NCI-H2081 treated with DMSO at 0.1 percent for 48 hours (cell line): ENCODE measurements at places on chromosomes 3 and 15.

DNA sequence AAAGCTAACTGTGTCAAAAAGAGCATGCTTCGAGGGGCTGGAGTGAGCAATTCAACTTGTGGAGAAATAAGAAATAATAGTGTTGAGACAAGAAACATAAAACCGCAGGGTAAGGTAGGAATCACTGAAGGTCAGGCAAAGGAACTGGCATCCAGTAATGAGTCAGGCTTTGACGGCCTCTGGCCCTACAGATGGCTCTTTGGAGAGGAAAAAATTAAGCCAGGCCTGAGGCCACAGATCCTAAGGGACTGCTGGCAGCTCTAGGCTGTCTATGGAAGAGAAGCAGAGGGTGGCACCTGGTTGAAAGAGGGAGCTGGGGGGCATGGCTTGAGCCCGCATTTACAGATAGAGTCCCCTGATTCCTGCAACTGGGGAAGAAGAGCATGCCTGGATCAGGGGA is 28.6 kb upstream of the ZSCAN2 start:
- no peak for DNase-seq

DNA sequence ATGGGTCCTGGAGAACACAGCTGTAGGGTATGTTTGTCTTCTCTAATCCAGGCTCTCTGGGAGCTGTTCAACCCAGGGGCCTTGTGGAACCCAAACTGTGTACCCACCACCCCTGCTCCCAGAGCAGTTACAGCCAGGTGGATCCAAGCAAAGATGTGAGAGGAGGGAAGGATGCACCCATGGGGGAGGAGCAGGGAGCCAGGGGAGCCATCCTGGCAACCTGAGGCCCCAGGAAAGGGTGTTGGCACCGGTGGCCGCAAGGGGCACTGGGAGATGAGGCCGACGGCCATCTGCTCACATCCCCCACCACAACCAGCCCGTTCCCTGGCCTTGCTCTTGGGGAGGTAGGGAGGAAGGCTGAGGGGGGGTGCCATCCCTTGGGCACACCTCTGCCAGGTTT is 43.2 kb downstream of the CMTM6 start:
- DNase-seq, result no peak

DNA sequence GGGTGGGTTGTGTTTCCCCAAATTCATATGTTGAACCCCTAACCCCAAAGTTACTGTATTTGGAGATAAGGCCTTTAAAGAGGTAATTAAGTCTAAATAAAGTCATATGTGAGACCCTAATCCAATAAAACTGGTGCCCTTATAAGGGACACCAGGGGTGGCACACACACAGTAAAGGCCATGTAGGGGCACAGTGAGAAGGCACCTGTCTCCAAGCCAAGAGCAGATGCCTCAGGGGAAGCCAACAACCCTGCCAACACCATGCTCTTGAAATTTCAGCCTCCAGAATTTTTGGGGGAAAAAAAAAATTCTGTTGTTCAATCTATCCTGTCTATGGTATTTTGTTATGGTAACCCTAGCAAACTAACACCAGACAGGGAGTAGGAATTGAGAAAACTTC is 1.5 kb upstream of the GMNC start:
- no peak for DNase-seq

- DNase-seq, result no peak
These were observed 15.4 kb upstream of the ZNF774 start for GRCh38 chr15:90336705-90337141.

GRCh38 chr3:124761250-124761796 is 31.1 kb downstream of the UMPS start:
- DNase-seq, result peak; percentile 38

DNA sequence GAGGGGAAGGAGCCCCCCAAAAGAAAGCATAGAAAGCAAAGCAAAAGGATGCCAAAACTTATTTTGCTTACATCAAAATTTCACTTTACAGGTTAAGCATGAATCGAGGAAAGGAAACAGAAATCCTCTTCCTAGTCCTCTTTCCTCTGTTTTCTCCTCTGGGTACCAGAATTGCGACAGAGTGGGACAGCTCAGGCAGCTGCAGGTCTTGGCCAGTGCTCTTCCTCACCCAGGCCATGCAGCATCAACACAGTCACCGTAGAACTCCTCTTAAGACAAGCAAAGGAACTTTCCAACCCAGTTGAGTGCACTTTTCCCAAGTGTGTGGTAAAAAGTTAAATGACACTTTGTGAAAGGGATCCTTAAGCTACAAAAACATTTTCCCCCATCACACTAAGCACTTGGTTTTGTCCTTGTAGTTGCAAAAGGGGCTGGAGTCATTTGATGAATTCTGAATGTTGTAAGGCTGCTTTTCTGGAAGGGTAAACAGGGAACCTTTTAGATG is 45.9 kb upstream of the MEX3B start:
- no peak for DNase-seq

GRCh38 chr15:50100486-50100885 is 18.5 kb downstream of the ATP8B4 start:
- DNase-seq, result no peak

GRCh38 chr3:143216709-143217182 is 97.2 kb downstream of the CHST2 start:
- no peak for DNase-seq

DNA sequence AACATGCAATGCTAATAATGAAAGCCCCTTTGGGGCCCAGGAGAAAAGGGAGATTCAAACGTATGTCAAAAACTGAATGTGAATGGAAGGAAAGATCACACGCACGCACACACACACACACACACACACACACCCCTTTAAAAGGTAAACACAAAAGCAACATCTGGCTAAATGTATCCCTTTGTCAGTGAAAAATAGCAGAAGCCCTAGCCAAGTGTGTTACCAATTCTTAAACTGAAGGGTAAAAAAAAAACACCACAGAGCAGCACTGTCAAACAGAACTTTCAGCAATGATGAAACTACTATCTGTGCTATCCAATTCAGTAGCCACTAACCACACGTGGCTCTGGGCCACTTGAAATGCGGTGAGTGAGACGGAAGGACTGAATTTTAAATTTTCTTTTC is 4.9 kb downstream of the RFTN1 start:
- no peak for DNase-seq

- no peak for DNase-seq
These were observed 44.8 kb downstream of the AP4E1 start for GRCh38 chr15:50953302-50953701.

GRCh38 chr3:134517791-134518190 is 31.9 kb downstream of the CEP63 start:
- no peak for DNase-seq

DNA sequence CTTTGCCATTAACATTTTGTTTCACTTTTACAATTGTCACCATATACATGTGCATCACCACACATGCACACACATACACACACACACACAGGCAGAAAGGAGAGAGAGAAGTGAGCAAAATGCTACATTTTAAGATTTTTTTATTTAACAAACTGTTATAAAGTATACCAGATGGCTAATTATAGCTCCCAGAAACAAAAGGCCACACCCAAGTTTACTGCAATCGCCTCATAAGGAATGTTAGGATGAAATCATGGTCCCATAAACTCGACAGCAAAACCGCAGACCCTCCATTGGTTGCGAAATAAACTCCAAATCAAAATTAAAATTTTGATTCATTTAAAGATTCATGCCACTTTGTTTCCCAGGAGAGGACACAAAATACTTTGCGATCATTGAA is 16.1 kb upstream of the C15orf61 start:
- no peak for DNase-seq

- DNase-seq, result no peak
These were observed 17.8 kb downstream of the SPTBN5 start for GRCh38 chr15:41876007-41876406.

DNA sequence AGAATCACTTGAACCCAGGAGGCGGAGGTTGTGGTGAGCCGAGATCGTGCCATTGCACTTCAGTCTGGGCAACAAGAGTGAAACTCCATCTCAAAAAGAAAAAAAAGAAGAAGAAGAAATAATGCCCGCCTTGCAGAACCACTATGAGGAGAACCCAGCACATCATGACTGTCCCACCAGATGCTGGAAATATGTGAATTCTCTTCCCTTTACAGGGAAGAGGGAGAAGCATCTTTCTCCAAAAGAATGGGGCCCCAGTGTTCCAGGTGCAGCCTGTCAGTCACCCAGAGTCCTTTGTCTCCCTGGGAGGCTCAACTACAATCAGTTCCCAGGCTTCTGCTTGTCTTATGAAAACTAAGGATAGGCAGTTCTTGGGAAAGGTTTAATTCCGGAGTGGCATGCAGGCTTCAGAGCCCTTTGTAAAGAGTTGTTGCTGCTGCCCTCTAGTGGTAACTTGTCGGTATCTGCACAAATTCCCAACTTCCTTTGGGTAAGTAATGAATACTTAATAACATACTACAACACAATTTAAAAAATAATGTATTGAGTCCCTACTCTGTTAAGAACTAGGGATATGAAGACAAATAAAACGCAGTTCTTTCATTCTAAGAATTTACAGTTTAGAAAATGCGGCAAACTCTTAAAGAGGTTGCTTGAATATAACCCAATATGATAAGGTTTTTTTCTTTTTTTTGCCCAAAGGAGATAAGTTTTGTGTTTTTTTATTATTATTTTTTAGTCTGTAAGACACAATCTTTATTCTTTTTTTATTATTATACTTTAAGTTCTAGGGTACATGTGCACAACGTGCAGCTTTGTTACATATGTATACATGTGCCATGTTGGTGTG is 18.6 kb upstream of the TICRR start:
- DNase-seq, result no peak

GRCh38 chr15:63572749-63573464 is 24.3 kb upstream of the FBXL22 start:
- DNase-seq, result no peak

DNA sequence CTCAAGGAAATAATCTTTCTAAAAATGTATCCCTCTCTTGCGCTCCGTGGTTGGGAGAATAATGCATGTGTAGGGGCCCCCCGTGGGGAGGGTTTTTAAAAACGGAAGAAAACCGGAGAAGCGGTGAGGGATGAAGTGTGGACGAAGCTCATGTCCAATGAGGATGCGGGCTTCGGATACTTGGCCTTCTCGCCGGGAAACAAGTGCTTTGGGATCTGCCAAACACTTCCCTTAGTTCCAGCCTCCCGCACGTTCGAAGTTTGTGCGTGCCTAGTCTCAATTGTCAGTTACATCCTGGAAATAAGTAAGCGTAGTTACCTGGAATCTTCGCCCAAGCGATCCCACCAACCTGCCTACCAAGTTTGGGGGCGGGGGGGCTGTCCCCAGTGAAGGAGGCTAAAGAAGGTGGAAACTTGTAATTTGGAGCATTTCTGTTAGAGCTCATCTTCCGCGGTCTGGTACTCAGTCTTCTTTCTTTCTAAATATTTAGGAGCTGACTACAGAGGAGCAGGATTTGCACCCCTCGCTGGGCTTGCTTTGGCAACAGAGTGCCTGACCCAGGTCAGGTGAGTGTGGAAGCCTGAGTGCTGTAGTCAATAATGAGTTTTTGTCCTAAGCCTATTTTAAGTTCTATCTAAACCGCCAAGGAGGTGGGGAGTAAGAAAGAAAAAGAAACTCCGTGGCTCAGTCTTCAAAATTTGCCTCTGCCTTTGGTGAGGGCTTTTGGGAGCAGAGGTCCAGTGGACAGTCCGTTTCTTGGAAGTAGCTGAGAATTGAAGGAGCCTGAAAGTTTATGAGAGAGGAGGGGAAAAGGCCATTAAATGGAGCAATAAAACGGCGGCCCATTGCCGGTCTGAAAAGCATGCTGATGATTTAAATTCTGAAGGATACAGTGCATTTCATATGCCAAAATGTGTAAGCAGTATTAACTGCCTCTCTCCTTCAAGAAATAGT is 1.1 kb downstream of the ITPR1 start:
- no peak for DNase-seq

- DNase-seq, result no peak
These were observed 487.5 kb downstream of the GABRG3 start for GRCh38 chr15:27458345-27459084.

- DNase-seq, result no peak
These were observed 15.6 kb upstream of the RAF1 start for GRCh38 chr3:12679468-12679867.

DNA sequence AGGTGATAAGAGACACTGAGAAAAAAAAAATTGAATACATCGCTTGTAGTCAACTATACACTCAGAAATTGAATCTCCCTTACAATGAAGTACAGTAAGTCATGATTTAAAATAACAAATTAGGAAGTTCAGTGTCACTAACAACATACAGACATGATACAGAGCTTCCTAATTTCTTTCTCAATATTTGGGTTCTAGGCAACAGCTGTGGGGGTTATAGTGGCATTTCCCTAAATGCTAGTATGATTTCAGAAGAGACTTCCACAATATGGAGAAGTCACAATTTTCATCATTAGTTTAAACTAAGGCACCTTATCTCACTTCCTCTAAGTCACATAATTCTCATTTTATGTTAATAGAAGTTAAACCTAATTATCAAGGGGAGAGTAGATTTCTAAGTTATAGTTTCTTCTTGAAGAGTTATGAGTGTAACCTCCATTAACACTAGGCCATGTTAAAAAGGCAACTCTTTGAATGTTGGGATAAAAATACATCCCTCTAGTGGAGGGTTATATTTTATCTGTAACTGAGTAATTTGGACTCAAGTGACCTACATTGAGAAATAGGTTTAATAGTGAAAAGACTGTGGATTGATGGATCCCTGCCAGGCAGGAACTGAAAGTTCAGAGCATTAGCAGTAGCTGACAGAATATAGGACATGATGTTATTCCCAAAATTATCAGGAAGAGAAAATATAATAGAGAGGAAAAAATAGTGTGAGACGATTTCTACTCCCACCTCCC is 286.0 kb upstream of the SUCLG2 start:
- DNase-seq, result no peak

DNA sequence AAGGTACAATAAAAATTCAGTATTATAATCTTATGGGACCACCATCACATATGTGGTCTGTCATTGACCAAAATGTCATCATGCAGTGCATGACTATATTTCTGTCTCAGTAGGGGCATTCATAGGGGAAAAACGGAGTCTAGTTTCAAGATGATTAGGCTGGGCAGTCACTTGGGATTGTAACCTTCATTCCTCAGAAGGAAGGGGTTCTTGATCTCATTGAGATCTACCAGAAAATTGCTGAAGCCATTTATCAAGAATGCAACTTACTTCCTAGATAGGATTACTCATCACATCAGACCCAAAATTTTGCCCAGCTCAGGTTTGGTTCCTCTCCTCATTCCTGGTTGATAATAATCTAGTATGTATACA is 37.3 kb downstream of the BTD start:
- no peak for DNase-seq

DNA sequence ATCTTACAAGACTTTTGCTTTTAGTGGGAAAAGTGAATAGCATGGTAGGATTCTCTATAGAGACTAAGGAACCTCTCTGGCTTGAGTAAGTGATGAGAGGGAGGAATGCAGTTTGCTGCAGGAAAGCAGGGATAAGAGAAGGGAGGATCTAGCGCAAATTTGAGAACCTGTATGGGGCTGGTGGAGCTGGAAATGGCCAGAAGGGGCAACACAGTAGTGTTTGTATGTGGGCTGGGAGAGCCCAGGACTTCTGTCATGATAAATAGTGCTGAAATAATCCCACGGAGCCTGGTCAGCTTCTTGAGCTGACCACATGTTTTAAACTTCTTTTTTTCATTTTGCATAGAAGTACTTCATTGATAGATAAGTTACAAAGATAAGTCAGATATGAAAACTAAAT is 11.2 kb upstream of the SHC4 start:
- no peak for DNase-seq
